Activated CD4-positive, CD25-positive, alpha-beta regulatory T cell (primary cell): ENCODE measurements at places on chromosomes 5 and 9.

- DNase-seq: no peak
Measured at GRCh38 chr9:27276193-27277030, 20.5 kb downstream of the EQTN start.

DNA sequence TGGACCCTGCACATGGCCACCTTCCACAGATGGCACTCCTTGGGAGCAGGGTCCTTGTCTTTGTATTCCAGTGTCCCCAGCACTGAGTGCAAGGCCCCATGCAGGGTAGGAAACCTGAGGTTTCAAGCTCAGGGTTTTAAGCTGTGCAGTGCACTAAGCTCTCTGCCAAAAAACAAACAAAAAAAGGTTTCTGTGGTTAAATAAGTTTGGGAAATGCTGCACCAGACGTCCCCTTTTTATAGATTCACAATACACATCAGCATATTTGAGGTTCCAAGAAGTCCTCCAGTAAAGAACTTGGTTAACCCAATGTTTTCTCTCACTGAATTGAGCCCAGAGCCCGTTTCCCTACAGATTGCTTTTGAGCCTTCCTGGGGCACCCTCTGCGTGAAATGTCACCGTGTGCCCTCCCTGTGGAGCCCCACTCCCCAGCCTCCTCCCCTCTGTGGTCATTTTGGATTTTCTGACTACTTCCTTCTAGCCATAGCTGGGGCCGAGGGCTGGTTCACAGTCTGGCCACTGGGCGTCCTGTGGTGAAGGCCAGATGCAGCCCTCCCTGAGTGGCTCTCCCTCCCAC lies 17.1 kb downstream of the DELE1 start:
- no peak for DNase-seq

- no peak for DNase-seq
Measured at GRCh38 chr9:124761710-124762109, 9.4 kb downstream of the NR6A1 start.

- no peak for DNase-seq
Measured at GRCh38 chr5:158413122-158413680, 554.3 kb upstream of the CLINT1 start.

DNA sequence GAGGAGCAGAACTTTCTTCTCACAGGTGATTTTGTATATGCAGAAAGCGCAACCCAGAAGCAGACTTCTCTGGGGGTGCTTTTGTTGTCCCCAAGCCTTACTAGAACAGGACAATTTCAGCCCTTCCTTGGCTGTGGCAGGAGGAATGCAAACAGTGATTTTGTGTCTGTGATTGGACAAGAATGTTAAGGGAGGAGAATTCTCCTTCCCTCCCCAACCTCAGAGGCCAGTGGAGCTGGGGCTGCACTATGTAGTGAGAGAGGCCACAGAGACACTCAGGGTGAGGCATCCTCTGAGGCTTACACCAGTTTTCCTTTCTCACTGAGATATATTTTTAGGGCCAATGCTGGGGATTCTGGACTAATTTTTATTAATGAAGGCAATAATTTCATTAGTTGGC lies 58.8 kb downstream of the ZNF366 start:
- DNase-seq: no peak
